Forelimb muscle (tissue), 1 donor: ENCODE measurements at places on chromosomes 12 and 14.

DNA sequence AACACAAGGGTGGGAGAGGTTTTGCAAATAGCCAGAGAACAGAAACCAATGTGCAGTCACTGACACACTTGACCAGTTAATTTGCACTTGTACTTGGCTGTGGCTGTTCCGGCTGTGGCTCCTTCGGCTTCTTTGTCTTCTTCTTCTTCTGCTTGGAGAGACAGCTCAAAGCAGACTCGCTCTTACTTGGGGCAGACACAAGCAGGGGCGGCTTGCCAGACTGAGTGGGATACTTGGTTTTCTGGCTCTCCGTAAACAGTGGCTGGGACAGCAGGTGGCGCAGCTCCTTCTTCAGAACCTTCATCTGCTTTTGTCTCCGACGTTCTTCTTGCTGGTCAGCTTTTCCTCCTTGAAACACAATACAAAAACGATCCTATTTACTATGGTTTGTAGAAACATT, 25.0 kb downstream of the OTUB2 start:
- no peak for DNase-seq

DNA sequence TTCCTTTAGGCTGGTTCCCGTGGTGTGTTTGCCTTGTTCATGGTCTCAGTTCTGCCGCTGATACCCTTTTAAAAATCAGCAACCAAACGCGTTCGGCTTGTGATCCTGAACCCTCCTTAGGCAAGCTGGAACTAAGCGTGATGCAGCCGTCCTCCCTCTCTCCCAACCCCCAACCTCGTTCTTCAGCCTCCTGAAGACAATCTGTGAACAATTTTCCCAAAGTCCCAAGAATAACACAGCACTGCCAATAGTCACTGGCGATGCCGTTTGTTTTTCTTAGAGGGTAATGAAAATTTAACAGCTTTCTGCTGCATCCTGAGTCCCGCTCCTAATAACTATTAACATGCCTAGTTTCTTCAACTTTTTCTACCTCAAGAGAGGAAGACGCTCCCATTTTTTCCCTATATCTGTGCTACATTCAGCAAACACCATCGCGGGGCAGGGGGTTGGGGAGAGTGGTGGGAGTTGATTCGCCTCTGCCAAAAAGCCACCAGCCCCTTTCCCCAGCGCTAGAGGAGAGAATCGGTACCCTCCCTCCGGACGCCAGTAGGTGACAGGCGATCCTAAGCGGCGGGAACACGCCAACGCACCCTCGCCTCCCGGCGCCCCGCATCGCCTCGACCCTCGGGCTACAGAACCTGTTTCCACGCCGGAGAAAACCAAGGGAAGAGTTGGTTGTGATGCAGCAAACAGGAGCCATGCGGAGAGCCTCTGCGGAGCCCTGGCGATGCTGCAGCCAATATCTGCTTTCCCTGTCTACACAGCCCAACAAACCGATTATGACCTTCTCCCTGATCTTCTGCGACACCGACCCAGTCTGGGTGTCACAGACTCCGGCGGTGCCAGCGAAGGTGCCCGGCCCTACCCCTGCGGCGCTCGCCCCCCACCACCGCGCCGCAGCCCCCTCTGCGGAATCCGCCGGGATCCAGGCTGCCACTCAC, 752 bp downstream of the PRICKLE1 start:
- no peak for DNase-seq

- DNase-seq = no peak
Observed at GRCh38 chr12:91331371-91331770, 148.8 kb upstream of the DCN start.

DNA sequence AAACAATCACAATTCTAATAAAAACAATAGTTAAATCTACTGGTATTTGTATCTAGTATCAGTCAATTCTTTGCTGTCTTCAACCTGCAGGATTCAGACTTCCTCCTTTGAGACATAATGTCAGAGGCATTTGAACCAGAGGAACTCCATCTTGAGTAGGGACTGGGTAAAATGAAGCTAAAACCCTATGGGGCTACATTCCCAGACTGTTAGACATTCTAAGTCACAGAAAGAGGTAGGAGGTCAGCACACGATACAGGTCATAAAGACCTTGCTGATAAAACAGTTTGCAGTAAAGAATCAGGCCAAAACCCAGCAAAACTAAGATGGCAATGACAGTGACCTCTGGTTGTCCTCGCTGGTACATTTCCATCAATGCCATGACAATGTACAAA, 48.2 kb upstream of the MAP3K9 start:
- no peak for DNase-seq

GRCh38 chr12:106841510-106842302, 67.2 kb downstream of the RIC8B start:
- DNase-seq = peak; percentile 40

- no peak for DNase-seq
Observed at GRCh38 chr14:95308073-95308472, 11.6 kb downstream of the CLMN start.

DNA sequence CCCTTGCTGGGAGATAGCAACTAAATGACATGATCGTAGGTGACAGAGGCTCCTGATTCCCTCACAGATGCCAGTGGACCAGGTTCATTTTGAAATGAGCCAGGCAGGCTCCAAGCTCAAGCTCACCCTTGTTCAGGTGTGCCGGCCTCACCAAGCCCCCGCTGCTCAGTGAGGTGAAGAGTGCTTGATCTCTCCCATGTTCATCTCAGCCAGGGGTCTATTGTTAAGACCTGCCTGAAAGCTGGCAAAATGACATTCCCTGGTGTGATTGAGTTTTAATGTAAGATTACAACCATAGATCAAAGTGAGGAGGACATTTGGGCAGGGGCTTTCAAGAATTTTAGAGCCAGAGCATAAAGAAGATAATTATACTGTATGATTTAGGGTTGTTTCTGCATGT, 497.9 kb downstream of the EGLN3 start:
- no peak for DNase-seq

GRCh38 chr14:102258136-102258535, 46.8 kb downstream of the MOK start:
- no peak for DNase-seq

- no peak for DNase-seq
Observed at GRCh38 chr12:102401087-102401486, 79.3 kb downstream of the IGF1 start.

DNA sequence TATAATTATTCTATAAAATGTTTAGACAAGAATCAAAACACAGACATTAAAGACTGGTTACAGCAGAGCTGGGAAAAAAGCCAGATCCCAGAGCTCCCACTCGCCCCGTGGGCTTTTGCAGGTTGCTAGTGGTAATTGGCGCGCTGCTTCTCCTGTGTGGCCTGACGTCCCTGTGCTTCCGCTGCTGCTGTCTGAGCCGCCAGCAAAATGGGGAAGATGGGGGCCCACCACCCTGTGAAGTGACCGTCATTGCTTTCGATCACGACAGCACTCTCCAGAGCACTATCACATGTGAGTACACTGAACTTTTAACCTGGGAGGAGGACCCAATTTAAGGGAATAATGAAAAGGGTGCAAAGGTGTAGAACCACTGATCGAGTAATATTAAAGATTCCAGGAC, 7.5 kb downstream of the TMEM52B start:
- DNase-seq = peak; percentile 14

DNA sequence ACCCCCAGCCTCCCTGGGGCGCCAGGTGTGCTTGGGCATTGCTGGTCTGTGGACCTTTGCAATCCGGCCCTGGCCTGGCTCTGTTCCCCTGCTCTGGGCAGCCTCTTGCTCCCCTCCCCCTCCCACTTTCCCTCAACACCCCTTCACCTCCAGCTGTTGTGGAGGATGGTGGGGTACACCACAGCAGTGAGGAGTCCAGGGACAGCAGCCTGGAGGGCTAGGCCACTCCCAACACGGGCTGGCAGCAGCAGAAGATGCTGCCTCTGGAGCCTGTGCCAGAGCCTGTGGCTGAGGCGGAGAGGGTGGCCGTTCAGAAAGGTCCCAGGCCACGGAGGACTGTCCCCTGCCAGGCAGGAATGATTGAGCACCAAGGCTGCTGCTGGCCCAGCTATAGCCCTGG, 7.6 kb downstream of the ZBTB42 start:
- DNase-seq = no peak

- DNase-seq = no peak
Observed at GRCh38 chr14:68691792-68692118, 101.1 kb downstream of the ZFP36L1 start.

DNA sequence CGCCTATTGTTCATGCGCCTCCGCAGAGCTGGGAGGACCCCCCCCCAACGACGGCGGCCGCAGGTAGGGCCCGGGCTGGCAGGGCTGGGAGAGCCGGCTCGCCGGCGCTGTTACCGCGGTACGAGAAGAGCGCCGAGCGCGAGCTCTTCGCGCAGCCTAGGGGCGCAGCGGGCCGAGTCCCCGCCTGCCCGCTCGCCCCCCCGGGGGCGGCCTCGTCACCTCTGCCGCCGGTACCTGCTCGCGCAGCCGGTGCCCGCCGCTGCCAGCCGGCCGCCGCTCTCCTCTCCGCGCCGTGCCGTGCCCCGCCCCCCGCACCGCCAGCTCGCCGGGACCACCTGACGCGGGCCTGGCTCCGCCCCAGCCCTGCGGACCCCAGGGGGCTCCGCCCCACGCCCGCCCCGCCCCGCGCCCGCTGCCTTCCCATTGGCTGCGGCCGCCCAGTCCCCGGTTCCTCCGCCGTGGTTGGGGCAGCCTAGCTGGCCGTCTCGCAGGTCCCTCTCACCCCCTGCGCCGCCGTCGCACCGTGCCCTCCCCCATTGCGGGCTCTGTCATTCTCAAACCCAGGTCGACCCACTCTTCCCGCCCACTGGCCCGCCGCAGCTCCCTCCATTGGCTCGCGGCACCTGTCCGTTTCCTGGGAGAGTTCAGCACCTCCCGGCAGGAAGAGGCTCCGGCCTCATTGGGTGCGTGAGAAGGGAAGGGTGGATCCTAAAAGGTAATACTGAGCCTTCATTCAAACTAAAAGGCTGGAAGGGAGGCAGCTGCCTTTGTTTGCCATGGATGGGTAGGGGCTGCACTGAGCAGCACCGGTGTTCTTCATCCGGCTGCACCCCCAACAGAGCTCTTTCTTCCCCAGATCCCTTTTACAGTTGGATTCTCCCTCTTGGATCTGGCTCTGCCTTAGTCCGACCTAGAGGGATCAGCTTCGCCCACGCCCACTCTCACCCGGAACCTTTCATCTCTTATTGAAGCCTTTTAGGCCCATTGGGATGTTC, at the start of gene MAP3K9:
Gene MAP3K9, minus strand, starts transcription at position 289 of the 995 bp plus-strand sequence. CDS start 342 bp downstream, outside the sequence.
- no peak for DNase-seq

DNA sequence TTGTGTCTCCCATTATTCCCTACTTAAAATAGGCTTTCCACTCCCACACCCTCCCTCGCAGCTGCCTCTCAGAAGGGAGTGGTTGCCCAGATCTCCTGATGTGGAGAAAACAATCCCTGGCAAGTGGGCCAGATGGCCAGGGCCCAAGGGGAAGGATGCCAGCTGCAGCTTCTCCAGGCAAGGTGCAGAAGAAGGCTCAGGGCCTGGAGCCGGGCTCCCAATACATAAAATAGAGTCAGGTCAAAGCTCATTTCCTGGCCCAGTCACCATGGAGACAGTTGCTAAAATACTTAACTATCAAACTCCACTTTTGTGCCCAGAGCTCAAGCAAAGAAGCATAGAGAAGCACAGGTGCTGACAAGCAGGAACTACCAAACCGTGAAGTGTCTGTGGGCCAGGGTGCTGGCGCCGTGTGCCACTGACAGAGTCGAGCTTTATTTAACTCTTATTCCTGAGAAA, 45.7 kb upstream of the ITPR2 start:
- DNase-seq = no peak

GRCh38 chr14:64960762-64961276, 11.3 kb downstream of the RAB15 start:
- DNase-seq = no peak

DNA sequence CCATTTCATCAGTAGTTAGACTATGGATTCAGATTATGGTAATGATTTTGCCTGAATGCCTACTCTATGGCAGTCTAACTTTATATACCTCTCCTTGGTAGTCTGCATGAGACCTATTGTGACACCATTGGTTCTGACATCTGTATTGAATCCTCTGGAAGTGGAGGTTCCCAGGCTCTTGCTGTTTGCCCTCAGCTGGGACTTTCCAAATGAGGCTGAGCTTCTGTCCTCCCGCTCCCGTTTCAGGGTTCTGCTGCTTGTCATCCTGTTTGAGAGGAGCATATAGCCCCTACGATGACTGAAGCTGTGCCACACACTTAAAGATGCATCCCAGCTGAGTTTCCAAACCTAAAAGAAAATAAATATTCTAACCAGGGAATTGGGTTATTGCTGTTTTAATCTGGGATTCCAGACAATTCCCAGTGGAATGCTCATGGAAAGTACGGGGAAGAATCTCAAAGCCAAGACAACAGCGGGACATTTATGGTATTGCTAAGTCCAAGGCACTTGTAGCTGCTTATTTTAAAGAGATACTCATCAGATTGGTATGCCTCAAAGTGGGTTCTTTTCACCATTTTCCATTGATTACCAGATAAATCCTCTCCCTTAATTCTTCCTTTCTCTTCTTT, 105.9 kb downstream of the ETV6 start:
- DNase-seq = no peak

DNA sequence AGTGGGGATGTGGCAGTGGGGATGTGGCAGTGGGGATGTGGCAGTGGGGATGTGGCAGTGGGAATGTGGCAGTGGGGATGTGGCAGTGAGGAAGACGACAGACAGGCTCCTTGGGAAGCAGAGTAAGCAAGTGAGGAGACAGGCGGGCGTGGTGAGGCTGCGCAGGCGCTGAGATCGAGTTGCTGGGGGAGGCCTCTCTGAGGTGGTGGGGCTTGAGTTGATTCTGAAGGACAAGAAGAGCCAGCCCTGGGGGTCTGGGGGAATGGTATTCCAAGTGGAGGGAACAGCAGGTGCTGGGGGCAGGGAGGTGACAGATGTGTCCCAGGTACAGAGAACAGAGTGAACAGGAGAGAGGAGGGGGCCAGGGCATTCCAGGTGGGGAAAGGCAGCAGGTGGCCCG, 33.8 kb upstream of the TSPAN9 start:
- DNase-seq = no peak

GRCh38 chr12:32918890-32919801, 22.6 kb upstream of the PKP2 start:
- DNase-seq = no peak

DNA sequence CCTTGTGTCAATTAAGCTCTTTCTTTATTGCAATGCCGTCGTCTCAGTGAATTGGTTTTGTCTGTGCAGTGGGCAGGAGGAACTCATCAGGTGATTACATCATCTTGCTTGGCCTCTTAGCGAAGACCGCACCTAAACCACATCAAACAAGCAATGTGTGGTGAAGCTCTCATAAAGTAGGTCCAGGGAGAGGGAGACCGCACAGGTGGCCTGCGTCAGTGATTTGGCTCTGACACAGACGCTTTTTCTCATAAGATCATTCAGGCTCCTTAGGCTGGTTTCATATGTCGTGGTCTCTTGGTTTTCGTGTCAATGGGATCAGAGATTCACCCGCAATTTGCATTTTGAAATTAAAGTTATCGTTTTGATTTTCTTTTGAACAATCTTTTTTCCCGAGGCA, 6.7 kb upstream of the TESC start:
- no peak for DNase-seq

GRCh38 chr14:22598896-22599244, 770 bp downstream of the ABHD4 start:
- no peak for DNase-seq
